ENCODE measurements at places on chromosomes 2 and 18.

DNA sequence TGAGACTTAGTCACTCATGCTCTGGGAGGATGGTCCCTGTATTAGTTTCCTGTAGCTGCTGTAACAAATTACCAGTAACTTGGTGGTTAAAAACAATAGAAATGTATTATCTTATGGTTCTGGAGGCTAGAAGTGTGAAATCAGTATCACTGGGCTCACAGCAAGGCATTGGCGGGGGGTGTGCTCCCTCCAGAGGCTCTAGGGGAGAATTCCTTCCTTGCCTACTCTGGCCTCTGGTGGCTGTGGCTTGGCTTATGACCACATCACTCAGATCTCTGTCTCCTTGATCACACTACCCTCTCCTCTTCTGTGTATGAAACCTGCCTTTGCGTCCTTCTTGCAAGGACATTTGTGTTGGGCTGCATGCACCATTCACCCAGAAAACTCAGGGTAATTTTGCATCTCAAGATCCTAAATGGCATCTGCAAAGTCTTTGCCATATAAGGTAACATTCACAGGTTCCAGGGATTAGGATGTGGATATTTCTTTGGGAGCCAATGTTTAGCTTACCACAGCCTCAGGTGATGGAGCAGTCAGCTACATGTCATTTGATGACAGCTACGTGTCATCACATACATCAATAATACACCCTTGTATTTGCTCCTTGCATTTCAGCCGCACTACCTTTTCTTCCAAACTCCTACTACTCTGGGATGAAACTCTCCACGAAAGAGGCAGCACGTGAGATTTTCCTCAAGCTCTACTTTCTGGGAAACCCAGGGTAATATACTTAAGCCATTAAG, 49.6 kb upstream of the POU3F3 start:
- no peak for DNase-seq

DNA sequence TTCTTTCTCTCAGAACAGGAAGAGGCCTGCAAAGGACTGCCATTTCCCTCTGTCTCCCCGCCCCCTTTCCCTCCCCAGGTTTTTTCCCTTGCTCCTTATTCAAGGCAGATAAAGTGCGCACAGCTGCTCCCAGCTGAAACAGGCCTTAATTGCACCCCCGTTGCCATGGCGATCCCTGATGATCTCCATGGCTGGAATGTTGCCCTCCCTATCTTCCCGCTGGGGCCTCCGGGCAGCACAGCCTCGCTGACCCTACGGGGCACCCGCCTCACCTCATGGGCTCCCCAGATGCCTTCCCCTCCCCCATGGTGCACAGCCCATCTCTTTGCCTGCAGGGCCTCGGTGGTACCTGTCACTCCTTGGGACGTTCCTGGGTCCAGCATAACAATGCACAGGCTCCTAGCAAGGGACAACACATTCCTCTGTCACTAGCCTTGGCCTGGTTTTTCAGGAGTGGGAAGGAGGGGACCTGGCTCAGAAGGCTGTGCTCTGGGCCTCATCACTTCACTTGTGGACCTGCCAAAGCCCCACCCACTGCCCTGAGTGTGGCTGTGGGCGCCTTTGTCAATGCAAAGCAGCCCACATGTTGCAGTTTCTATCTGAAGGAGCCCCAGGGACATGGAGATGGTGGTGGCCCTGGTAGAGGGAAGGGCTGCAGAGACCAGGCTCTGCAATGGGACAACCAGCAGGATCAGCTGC, 115.0 kb downstream of the CELF4 start:
- no peak for DNase-seq

GRCh38 chr2:167509586-167509985, 621.3 kb downstream of the XIRP2 start:
- DNase-seq: no peak

DNA sequence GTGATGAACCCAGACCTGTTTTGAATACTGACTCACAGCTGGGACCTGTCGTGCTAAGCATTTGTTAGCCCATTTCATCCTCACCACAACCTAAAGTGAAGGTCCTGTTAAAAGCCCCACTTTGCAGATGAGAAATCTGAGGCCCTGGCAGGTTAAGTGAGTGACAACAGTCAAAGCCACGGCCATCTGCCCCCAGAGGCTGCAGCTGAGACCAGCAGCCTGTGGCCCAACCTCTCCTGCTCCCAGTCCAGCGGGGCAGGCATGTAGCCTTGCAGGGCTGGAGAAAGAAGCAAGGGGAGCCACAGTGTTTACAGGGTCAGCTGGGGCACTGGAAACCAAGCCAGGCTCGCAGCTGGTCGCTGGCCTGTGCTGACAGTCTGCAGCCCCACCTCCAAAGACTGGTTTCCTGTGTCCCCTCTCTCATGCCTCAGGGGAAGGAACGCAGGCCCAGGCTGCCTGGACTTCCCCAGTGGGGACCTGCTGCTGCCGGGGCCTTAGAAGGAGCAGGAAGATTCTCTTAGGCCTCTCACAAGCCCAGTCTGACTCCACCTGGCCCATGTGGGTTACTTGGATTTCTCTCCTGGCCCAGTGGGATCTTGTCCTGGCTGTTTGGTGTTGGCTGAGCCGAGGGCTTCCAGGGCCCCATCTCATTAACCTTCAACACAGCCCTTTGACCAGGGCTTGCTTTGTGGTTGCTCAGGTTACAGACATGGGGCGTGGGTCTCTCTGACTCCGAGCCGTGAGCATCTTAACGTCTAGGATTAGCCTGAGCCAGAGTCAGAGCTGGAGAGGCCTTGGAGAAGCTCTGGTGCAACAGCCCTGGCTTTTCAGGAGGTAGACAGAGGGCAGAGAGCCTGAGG, 1.7 kb downstream of the INPP5D start:
- DNase-seq: peak; percentile 58

GRCh38 chr2:219985017-219985416, 357.6 kb downstream of the SLC4A3 start:
- no peak for DNase-seq

GRCh38 chr2:70827388-70827787, 7.0 kb upstream of the CLEC4F start:
- no peak for DNase-seq

DNA sequence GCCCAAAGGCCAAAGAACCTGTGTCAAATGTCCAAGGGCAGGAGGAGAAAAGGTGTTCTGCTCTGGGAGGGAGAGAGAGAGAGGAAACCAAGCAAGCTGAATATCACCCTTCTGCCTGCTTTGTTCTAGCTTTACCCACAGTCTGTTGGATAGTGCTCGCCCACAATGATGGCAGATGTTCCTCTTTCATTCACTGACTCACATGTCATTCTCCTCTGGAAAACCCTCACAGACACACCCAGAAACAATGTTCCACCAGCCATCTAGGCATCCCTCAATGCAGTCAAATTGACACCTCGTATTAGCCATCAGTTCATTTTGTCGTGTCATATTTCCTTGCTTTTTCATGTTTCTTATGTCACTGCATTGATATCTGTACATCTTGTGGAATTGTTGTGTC, 150.3 kb downstream of the UBR3 start:
- DNase-seq: no peak

DNA sequence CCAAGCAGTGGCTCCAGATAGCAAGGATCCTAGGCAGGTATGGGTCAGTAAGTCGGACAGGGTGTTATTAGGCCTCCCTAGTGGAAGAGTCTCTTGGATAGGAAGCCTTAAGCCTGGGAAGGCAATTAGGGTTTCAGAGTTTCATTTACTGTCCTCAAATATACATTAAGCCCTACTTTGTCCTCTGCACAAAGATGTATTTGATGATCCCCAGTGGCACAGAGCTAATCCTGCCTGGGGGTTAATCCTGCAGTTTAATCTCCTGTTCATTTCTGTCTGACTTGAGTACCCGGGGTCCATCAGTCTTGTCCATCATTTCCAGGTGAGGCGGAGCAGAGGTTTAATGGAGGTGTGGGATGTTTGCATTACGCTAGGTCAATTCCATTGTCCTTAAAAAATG, 62.0 kb downstream of the MTCL1 start:
- no peak for DNase-seq

DNA sequence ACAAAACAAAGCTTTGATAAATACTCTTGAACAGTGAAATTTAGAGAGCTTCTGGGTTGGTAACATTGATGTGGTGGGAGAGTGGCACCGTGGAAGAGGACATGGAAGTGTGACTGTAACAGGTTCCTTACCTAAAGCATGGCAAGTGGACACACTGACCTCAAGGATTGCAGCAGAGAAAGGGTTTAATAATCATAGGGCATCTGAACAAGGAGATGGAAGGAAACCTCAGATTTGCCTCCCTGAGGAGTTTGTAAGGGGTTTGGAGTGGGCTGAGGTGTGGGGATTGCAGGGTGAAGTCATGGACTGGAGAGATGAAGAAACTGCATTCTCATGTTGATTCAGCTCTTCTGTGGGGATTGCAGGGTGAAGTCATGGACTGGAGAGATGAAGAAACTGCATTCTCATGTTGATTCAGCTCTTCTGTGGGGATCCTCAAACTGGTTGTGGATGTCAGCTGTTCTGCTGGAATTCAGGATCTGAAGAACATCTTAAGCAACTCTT, 83.8 kb upstream of the TLK1 start:
- DNase-seq: no peak

- DNase-seq: no peak
Measured at GRCh38 chr2:24175631-24176187, 856 bp downstream of the FAM228A start.

DNA sequence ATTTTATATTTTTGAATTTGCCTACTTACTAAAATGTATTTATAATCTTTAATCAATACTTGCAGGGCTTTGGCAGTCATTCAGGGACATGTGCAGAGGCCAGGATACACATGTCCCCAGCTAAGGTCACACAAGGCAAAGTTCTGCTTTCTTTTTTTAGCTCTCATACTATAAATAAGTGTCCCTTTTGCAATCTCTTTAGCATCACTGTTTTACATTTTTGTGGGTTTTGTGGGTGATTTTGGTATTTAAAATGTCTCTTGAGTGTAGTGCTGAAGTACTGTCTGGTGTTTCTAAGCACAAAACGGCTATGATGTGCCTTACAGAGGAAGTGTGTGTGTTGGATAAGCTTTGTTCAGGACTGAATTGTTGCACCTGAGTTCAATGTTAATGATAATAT, 309.0 kb upstream of the GULP1 start:
- DNase-seq: no peak

- DNase-seq: no peak
Measured at GRCh38 chr2:220528180-220528675, 900.8 kb downstream of the SLC4A3 start.

DNA sequence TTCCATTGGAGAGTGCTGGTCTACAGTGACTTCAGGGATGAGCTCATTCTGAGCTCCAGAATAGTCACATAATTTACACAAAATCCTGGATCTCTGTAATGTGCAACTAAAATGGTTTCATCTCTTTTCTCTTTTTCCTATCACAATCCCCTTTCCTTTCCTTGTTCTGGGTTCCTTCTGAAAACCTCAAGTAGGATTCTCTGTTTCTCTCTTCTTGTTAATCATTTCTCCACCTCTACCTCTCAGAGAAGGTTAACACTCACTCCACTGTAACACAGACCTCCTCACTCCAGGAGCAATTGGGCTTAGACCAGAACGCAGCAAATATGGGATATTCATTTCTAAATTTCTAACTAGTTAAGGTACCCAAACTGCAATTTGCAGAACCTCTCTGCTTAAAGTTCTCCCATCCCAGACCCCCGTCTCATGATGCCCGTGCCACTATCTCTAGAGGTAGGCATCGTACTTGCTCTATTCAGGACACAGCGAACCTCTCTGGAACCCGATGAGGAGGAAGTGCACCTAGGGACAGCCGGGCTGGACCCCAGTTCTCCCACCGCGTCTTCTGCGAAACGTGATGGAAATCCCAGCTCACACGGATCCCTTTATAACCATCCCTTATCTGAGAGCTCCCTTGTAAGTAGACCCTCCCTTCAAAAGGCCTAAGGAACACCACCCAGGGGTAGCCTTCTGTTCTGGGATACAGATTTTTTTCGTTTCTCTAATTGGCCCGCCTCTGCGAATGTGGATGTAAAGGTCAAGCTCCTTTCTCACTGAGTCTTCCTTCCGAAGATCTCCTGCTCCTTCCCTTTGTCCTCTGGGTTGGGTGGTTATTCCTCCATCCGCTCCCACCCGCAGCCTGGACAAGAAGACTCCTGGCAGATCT, 1.3 kb downstream of the FOXI3 start:
- no peak for DNase-seq

DNA sequence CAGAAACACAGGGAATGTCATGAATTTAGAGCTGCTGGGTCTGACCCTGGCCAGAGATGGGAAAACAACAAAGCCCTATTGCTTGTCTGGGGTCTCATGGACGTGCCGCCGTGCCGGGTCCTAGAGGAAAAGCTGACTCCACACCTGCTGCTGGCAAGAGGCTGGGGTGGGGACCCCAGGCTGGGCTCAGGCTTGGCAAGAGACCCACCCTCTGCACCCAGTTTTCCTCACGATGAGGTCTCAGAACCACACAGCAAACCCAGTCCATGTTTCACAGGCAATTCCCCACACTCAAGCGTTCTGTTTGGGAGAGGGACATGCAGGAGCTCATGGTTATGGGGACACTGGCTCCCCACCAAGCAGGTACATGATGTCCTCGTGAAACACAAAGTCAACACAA, 367.3 kb upstream of the SALL3 start:
- no peak for DNase-seq

GRCh38 chr2:3399381-3399780, 19.9 kb downstream of the TRAPPC12 start:
- no peak for DNase-seq

DNA sequence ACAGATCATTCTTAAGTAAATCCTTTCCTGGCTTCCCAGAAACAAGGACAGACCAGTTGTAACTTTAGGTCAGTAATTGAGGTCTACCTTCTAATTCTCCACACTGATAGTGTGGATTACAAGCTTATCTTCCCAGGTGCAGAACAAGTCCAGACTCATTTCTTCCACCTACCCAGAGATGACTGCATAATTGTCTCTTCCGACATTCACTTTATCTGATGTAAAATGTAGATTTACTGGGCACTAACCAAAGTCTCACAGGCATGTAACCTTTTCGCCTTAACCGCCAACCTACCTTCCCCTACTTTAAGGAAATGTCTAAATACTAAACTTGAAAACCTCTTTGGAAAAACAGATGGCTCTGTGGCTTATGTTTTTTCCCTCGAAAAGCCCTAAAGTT, 96.2 kb downstream of the NCK2 start:
- no peak for DNase-seq

- DNase-seq: no peak
Measured at GRCh38 chr2:216810399-216811160, 49.3 kb downstream of the TNP1 start.

GRCh38 chr2:157420771-157421323, 23.0 kb downstream of the CYTIP start:
- DNase-seq: no peak

DNA sequence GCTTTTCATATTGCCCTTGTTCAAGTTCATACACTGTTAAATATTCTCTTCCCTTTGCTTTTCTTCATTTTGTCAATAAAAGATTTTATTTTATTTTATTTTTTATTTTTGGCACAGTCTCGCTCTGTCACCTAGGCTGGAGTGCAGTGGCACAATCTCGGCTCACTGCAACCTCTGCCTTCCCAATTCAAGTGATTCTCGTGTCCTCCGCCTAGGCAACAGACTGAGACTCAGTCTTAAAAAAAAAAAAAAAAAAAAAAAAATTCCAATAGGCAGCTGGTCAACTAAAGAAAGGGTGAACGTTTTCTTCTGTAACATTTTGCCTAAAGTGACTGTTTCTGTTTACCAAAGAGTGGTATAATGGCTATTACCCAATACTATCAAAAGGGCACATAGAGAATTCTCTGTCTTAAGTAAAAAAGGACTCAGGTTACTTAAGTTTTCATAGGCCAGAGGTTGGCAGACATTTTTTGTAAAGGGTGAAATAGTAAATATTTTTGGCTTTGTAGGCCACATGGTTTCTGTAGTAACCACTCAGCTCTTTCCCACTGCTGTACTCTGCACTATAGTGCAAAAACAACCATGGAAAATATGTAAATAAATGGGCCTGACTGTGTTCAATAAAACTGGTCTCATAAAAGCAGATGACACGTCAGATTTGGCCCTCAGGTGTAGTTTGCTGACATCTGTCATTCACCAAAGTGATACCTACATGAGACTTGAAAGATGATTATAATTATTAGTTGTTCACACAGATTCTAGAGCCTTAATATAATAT, 113.4 kb downstream of the MIB1 start:
- no peak for DNase-seq

All from CD4-positive, alpha-beta T cell treated with Interleukin-6 for 4 hours (primary cell).